ENCODE measurements at places on chromosomes 1 and 21. TPM values are rescaled to one million over a fixed set of nuclear protein-coding genes. Genes with fewer than 3 reads are reported as not detected.

DNA sequence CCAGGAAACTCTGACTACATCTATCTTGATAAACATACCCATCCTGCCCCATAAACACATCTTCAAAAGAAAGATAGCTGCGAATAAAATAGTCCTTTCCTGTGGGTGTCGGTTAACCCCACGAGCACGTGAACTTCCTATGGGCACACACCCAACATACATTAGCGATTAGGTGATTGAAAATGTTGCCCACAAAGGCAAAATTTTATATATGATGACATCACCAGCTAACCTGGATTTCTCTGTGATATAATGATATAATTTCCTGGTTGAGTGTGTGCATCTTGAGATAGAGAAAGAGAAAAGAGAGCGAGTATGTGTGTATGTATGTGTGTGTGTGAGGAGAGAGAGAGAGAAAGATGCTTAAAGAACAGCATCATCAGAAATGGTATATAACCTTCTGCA is 296.1 kb downstream of the PTPRC start:
- DNase-seq, result peak; percentile 57

- DNase-seq, result no peak
Observed at GRCh38 chr1:224427346-224427745, 7.3 kb downstream of the WDR26 start.

The C8B gene
- polyA plus RNA-seq, result not detected

GRCh38 chr1:58465825-58466629 is 80.5 kb downstream of the OMA1 start:
- DNase-seq, result no peak

DNA sequence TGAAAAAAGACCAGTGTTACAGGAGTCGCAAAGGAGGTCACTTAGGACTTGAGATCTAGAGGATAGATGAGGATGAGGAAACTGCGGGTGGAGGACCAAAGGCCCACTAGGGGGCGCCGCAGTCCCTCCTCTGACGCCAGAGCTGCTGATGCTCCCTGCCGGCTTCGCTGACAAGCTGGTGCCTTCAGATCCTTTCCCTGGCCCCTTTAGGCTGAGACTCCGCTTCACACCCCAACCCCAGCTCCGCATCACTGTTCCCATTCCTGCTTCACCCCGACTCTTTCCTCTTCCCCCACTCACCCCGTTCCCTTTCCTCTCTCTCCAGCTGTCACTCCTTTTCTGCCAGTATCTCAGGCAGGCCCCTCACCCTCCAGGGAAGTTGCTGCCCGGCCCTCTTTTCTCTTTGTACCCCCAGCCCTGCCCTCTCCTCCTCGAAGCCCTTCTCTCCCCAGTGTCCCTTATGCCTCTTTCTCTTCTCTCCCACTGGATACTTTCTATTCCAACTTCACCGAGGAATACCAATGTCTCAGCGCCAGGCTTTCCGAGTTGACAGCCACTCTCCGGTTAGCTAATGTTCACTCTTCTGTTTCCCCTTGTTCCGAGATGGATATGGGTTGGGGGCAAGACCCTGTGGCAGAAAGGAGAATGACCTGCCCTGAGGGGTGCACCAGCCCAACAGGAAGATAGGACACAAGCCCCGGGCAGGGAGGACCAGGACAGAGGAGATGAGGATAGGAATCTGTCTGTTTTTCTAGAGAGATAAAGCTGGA is 4.5 kb downstream of the KCNJ9 start:
- peak; percentile 86 for DNase-seq

The TFF2 gene
- polyA plus RNA-seq, result not detected

The SPATA21 gene
- polyA plus RNA-seq, result not detected

- DNase-seq, result no peak
Observed at GRCh38 chr1:101587741-101588140, 350.9 kb downstream of the S1PR1 start.

- no peak for DNase-seq
Observed at GRCh38 chr1:13826591-13826990, 126.6 kb downstream of the PRDM2 start.

GRCh38 chr21:45572231-45572630 is 30.0 kb upstream of the SLC19A1 start:
- DNase-seq, result no peak

GRCh38 chr1:30405631-30406212 is 317.7 kb downstream of the MATN1 start:
- DNase-seq, result peak; percentile 41

GRCh38 chr21:14096172-14096571 is 114.6 kb downstream of the LIPI start:
- no peak for DNase-seq

- DNase-seq, result no peak
Observed at GRCh38 chr1:50453266-50453665, 30.0 kb upstream of the DMRTA2 start.

The SPRTN gene
- 10.9 TPM for polyA plus RNA-seq

GRCh38 chr1:221511797-221512196 is 230.1 kb downstream of the DUSP10 start:
- DNase-seq, result no peak

- DNase-seq, result no peak
Observed at GRCh38 chr1:164560121-164560541, 1.1 kb downstream of the PBX1 start.

GRCh38 chr1:201721082-201722049 is 107.6 kb upstream of the IPO9 start:
- DNase-seq, result no peak

DNA sequence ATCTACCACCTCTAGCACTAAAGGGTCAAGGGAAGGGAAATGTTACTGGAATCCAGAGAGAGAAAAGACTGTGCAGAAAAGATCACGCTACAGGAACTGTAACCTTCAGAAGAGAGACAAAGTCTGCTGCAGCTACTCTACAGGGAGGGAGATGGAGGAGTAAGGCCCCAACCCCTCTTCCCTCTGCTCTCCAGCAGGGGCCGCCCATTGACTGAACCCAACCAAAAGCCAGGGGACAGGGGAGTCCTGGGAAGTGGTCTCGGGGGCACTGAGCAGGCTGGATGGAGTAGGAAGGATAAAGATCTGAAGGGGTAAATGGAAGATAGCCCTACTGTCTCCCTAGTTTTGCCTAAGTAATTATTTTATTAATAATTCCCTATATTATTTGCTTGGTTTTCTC is 72.8 kb upstream of the NR5A2 start:
- DNase-seq, result no peak

The KCNN3 gene
- not detected for polyA plus RNA-seq

The SIK1 gene
- 1.4 TPM for polyA plus RNA-seq

GRCh38 chr21:34994766-34995631 is 54.1 kb downstream of the RUNX1 start:
- DNase-seq, result no peak

DNA sequence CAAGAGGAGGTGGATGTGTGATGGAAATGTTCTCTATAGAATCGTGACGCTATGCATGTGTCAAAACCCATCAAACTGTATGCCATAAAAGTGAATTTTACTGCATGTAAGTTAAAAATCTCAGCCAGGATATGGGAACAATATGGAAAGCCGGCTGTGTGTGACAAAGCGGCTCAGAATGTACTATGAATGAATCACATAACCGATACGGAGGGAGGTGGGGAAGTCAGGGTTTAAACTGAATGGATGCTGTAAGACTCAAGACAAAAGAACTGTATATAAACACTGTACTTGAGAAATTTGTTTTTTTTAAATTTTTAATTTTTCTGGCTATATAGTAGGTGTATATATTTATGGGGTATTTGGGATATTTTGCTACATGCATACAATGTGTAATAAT is 111.6 kb upstream of the PDE4B start:
- no peak for DNase-seq

DNA sequence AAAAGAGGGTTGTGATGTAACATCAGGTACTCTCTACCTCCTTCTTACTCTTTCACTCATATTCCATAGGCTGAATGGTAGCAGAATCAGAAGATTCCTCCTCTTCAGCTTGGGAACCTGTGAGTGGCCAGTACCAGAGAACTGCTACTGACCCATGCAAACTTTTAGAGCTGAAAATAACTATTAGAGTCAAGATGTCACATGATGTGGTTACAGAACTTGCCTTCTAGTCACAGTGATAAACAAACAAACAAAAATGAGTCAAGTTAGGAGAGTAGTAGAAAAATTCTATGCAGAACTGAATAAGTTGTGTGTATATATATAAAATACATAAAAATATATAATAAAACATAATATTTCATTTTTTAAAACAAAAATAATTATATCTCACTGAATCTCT is 47.6 kb upstream of the RGS1 start:
- DNase-seq, result no peak

The SLAMF6 gene
- 52.0 TPM for polyA plus RNA-seq

The NHLH2 gene
- polyA plus RNA-seq, result not detected

The IFNGR2 gene
- 23.0 TPM for polyA plus RNA-seq

GRCh38 chr1:211606332-211606913 is 27.5 kb upstream of the SLC30A1 start:
- no peak for DNase-seq

DNA sequence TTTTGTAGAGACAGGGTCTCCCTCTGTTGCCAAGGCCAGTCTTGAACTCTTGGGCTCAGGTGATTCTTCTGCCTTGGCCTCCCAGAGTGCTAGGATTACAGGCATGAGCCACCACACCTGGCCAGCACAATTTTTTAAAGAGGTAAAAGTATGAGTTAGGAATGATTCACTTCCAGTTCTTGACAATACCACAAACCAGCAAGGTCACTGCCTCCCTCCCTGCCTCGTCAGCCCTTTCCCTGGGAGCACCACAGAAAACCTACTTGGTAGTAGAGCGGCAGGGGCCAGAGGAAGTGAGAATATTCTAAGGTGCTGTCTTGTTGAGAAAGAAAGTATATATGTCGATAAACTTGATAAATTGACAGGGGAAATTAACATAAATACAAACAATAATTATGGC is 10.8 kb upstream of the CDA start:
- no peak for DNase-seq

DNA sequence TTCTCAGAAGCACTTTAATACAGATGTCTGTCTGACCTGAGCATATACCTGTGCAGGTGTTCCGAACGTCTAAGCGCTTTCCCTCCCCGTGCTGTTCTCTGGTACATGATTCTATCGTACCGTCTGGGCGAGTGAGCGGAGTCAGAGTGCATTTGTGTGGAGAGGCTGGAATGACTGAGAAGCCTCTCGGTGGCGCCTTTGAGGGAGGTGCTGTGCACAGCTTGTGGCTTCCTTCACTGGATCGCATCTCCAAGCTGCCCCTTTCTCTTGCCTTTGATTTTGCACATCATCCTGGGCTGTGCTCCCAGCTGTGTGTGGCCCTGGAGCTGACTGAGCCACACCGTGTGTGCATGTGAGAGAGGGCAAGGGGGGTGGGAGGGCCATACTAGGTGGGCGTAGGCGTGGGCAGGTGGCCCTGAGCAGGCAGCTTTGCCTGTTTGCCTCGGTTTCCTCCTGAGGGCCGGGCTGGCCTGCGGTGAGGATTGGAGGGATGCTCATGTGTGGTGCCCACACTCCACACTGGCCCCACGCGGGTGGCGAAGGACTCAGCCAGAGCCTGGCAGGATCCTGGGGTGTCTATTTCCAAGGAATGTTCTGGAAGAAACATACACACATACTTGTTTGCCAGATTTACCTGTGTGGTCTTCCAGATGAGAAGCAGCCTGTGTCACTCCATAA is 105.3 kb downstream of the ADARB1 start:
- no peak for DNase-seq

The OR10J1 gene
- not detected for polyA plus RNA-seq

The NEGR1 gene
- polyA plus RNA-seq, result not detected

The AHCTF1 gene
- polyA plus RNA-seq, result 14.3 TPM

DNA sequence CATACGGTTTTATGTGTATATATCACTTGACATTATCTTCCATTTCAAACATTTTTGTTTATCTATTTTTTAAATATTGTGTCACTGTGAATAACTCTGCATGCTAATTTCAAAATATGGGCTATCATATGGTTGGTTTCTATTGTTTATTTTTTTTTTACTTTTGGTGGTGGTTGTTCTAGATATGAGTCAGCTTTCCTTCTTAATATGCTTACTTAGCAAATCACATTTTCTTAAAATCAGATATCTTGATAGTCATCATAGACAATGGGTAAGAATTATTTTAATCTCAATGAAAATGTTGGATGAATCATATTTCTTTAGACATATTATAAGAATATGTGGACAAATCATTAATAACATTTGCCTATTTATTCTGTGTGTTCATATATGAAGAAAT is 881.5 kb downstream of the BRINP3 start:
- DNase-seq, result no peak

The FGGY gene
- 5.8 TPM for polyA plus RNA-seq

DNA sequence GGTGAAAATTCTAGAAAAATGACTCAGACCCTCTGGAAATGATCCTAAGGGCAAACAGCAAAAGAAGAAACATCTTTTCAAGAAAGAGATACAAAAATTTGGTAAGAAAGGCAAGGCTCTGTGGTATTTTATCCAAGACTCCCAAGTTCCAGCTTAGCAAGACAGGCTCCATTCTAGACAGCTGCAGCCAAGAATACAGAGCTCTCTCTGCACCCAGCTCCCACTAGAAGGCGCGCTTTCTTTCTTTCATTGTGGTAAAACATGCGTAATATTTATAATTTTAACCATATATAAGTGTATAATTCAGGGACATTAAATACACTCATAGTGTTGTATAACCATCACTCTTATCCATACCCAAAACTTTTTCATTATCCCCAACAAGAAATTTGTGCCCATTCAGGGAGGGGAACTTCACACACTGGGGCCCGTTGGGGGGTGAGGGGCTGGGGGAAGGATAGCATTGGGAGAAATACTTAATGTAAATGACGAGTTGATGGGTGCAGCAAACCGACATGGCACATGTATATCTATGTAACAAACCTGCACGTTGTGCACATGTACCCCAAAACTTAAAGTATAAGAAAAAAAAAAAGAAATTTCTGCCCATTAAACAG is 2.2 kb upstream of the HFM1 start:
- no peak for DNase-seq

The RAB13 gene
- 0.53 TPM for polyA plus RNA-seq

GRCh38 chr1:234519506-234519905 is 40.5 kb upstream of the TARBP1 start:
- no peak for DNase-seq

The BARHL2 gene
- polyA plus RNA-seq, result not detected

The FRRS1 gene
- 0.05 TPM for polyA plus RNA-seq

The CFHR3 gene
- not detected for polyA plus RNA-seq

GRCh38 chr1:182877331-182877730 is 38.2 kb downstream of the DHX9 start:
- no peak for DNase-seq

The GSTM4 gene
- 17.4 TPM for polyA plus RNA-seq

The OR2L13 gene
- not detected for polyA plus RNA-seq

GRCh38 chr1:218482683-218483082 is 137.5 kb downstream of the TGFB2 start:
- DNase-seq, result no peak

Measured in naive thymus-derived CD8-positive, alpha-beta T cell (primary cell).